ENCODE measurements at places on chromosomes 16 and 17.

DNA sequence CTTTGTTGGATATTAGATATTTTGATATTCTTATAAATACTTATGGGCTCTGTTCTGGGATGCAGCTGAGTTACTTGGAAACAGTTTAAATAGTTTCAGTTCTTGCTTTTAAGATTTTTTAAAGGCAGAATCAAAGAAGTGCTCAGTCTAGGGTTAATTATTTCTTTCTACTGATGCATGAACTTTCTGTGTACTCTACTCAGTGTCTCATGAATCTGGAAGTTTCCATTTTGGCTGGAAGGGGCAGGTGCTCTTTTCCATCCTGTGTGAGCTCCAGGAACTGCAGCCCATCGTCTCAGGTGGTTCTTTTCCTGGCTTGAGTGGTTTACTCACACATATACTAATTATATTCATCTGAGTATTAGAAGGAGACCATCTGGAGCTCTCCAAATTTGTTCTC, 61.1 kb upstream of the CPHXL start:
- no peak for DNase-seq

- DNase-seq = peak; percentile 45
Observed at GRCh38 chr16:10514369-10515055, 65.9 kb downstream of the EMP2 start.

- DNase-seq = no peak
Observed at GRCh38 chr17:74369221-74369620, 1.9 kb downstream of the GPR142 start.

- no peak for DNase-seq
Observed at GRCh38 chr17:32914181-32914580, 13.8 kb upstream of the TMEM98 start.

DNA sequence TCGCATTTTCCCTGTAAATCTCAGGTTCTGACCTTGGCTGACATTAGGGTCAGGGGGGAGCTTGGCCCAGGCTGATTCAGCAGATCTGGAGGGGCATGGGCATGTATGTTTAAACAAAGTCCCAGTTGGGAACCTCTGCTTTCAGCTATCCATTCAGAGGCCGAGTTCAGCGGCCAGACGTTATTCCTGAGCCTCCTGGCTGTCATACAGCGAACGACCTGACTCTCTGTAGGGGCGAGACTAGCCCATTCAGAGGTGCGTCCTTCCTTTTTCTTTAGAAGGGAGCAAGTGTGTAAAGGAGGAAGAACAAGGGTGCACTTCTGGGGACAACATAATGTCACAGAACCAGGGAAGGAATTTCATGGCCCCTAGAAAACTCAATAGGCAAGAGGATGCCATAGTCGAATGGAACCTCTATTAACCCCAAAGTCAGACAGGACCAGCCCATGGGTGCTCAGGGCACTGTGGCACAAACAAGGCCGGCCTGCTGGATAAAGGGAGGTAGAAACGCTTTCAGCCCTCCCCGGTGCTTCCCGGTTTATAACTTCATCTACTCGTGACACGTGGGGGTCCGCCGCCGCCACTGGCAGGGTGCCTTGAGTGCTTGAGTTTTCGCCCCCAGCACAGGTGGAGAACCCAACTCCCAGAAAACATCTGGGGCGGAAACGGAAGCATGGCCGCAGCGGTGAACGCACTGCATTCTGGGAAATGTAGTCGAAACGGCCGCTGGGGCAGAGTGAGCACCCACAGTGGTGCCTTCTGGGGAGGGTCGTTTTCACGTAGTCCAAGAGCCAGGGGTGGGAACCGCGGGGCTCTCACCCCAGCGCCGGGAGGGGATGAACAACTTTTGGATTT, 33.2 kb upstream of the PLCG2 start:
- DNase-seq = peak; percentile 92

DNA sequence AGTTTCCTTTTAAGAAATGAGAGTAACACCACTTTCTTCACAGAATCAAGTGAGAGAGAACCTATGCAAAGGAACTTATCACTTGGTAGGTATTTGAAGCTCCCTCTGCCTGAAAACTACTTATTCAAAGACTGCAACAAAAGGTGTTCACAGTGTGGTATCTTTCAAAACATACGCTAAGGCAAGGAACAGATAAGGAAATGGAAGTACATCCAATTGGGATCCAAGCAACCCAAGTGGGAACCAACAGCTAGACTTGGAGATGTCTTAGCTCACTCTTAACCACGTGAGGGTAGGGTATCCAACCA, 431 bp upstream of the PPM1E start:
- no peak for DNase-seq

GRCh38 chr16:72493716-72494415, 321.9 kb upstream of the PMFBP1 start:
- peak; percentile 25 for DNase-seq

DNA sequence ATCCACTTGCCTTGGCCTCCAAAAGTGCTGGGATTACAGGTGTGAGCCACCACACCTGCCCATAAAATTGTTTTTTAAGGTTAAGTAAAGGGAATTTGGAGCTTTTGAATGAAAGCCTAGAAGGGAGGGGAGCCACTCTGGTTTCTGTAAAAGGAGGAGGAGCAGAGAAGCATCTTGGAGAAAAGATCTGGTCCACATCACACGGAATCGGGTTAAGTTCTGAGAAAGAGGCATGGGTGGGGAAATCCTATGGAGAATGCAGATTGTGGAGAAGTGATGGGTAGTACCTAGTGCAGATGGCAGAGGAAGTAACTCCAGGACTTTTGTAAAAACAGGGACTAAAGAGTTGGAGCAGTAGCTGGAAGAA, 18.3 kb upstream of the CEP112 start:
- DNase-seq = no peak

DNA sequence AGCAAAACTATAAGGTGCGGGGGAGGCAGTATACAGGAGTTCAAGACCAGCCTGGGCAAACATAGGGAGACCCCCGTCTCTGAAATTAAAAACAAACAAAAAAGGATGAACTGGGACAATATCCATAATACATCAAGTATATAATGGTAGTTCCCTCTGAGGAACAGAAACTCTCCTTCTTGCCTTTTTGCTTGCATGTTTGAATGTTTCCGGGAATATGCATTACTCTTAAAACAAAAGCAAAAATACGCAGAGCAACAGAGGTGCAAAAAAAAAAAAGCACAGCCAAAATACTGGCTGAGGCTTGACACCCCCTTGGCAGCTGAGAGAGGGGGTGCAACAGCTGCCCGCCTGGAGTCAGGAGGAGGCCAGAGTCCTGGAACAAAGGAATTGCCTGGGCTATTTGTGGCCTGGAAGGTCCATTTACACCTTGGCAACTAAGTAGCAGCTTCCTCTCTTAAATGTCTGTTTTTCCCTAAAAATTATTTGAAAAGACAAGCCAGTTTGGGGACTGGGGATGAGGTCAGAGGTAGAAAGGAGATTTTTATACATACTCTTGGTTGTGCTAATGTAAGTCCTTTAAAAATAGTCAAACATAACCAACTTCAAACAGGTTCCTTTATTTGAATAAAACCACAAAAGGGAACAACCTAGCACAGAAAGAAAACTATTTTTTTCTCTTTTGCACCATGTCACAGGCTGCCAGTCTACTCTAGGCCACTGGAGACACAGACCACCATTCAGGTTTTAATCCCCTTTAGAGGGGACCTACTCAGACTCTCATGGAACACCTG, 19.5 kb downstream of the USP7 start:
- no peak for DNase-seq

- peak; percentile 83 for DNase-seq
Observed at GRCh38 chr16:73068541-73069401, 20.8 kb upstream of the ZFHX3 start.

GRCh38 chr17:49352587-49353154, 9.4 kb downstream of the ZNF652 start:
- no peak for DNase-seq

GRCh38 chr17:6079155-6079888, 9.1 kb downstream of the WSCD1 start:
- no peak for DNase-seq

DNA sequence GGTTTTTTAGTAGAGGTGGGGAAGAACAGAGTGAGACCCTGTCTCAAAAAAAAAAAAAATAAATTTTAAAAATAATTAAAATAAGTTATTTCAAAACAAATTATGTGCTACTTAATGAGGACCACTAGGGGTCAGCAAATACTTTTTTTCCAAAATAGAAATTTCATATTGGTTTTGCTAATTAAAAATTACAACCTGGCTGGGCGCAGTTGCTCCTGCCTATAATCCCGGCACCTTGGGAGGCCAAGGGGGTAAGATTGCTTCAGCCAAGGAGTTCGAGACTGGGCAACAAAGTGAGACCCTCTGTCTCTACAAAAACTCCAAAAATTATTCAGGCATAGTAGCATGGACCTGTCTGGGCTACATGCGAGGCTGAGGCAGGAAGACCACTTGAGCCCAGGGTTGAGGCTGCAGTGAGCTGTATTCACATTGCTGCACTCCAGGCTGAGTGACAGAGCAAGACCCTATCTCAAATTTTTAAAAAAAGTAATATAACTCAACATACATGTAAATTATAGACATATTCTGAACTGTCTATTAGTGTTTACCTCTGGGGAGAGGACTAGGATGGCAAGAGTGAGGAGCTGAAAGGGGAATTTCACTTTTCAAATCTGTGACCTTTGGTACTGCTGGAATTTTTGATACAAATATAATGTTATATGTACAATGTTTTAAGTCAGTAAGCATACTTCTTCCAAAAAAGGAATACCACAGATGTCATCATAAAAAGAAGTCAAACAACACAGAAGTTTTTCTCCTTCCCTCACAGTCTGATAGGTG, 8.1 kb downstream of the MEIOB start:
- no peak for DNase-seq

DNA sequence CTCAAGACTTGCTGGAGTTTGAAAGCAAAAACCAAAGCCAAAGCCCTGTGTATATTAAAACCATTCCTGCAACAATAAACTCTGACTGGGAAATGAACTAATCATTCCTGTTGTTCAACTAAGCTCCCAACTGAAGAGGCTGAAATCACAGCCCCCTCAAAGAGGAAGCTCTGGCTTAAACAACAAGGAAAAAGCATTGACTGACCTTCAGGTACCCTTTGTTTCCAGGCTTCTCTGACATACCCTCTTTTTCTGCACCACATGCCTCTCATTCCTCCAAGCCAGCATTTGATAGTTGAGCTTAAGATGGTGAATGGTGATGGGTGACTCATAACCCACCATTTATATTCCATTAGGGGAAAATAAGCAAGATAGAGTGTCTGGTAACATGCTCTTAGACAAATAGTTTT, 470.9 kb upstream of the SOX9 start:
- DNase-seq = no peak

- DNase-seq = no peak
Observed at GRCh38 chr16:80277182-80277581, 263.6 kb upstream of the DYNLRB2 start.

DNA sequence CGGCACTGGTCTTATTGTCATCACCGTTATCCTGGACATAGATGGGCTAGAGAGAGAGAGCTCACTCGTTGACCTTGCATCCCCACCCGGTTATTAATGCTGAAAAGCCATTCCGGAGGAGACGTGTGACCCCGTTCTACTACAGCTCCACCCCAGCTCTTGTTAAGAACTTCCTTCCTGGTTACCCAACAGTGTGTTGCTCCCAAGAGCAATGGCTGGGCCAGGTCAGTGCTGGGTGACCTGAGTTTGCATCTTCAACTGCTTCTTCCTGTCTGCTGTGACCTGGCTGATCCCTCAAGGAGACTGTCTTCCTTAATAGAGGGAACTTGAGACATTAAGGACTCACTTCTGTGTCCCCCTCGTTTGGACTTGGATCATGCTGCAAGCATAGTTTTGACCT, 96.1 kb upstream of the SDK2 start:
- no peak for DNase-seq

DNA sequence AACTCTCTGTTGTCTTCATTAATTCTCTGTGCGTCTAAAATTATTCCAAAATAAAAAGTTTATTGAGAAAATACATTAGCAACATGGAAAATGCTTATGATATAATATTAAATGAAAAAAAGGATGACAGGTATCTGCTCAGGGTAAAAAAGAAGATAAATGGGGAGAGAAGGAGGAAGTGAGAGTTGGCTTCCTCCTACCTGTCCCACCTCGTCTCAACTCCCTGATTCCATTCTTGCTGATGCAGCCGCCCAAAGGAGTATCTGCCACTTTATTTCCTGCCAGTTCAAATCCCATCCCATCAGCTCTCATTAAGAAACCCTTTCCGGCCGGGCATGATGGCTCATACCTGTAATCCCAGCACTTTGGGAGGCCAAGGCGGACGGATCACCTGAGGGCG, 72.5 kb upstream of the ALOX12 start:
- DNase-seq = no peak

- no peak for DNase-seq
Observed at GRCh38 chr16:64121473-64121872, 1000.4 kb downstream of the CDH11 start.

GRCh38 chr17:1928976-1929375, 96.2 kb downstream of the RTN4RL1 start:
- no peak for DNase-seq

- no peak for DNase-seq
Observed at GRCh38 chr16:3965306-3965705, 84.8 kb upstream of the CREBBP start.

- peak; percentile 57 for DNase-seq
Observed at GRCh38 chr17:1865252-1866037, 35.6 kb downstream of the RPA1 start.

DNA sequence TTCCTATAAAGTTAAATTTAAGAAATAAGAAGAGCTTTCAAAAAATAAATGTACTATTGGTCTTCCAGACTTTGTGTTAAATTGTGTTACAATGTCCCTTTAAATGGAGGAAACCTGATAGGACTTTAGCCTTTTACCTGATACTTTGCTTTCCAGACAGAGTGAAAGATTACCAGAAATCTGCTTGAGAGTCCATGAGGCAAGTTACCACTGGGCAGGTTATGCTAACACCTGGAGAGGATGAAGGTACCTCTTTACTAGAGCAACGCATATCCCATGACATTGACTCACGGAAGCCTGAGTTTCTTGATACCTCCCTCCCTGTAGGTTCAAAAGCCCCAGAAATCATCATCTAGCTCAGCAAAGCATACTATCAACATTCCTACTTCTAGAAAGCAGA, 143.9 kb upstream of the C17orf78 start:
- DNase-seq = no peak

GRCh38 chr17:29594519-29595090, 1.7 kb downstream of the ANKRD13B start:
- no peak for DNase-seq

DNA sequence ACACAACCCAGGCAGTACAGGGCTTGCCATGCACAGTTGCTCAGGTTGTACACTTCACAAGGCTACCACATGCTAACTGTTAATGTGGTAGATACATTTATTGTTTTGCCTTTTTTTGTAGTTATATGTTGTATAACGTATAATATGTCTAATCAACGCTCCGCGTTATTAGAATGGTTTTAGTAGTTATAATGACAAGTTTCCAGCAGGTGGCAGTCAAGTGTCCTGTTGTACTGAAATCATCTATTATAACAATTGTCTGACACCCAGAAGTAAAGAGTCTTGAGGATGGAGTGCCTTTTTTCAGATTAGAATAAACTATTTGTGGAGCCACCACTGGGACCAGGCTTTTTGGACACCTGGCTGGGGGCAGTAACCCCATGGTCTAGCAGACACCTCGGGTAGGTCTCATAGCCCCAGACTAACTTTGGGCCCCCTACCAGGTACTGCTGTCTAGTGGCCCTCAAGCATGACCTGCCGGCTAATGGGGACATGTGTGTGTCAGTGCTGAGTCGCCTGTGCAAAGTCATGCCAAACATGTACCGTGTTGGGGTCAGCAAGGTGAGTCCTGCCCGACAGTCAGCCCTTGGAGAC, 32.8 kb downstream of the MYO15A start:
- DNase-seq = peak; percentile 90

GRCh38 chr16:80372341-80372740, 168.5 kb upstream of the DYNLRB2 start:
- no peak for DNase-seq

GRCh38 chr16:17078931-17079631, 391.7 kb downstream of the XYLT1 start:
- DNase-seq = no peak
